Sciatic nerve (tissue), 2 donors: ENCODE measurements at places on chromosomes 2 and 18. TPM values are rescaled to one million over a fixed set of nuclear protein-coding genes. Genes with fewer than 3 reads are reported as not detected.

Gene MEX3C
- 31.9 TPM for total RNA-seq

Gene ASXL3
- total RNA-seq = 13.1 TPM

Gene SLC9A4
- not detected for total RNA-seq

Gene GCG
- not detected for total RNA-seq

Gene ZDBF2
- total RNA-seq = 23.8 TPM

Gene FAM228A
- total RNA-seq = 3.9 TPM

Gene CCDC102B
- total RNA-seq = 16.5 TPM

Gene HMSD
- total RNA-seq = 7.8 TPM

Gene QPCT
- 4.8 TPM for total RNA-seq

- DNase-seq = no peak
Measured at GRCh38 chr2:71937396-71937795, 210.3 kb downstream of the CYP26B1 start.

- DNase-seq = no peak
Measured at GRCh38 chr2:101440127-101440738, 34.7 kb downstream of the RFX8 start.

- DNase-seq = no peak
Measured at GRCh38 chr2:229261076-229261475, 10.0 kb downstream of the PID1 start.

- DNase-seq = no peak
Measured at GRCh38 chr2:118853129-118853640, 5.7 kb upstream of the EN1 start.

GRCh38 chr2:170341684-170342623, 164.0 kb downstream of the MYO3B start:
- DNase-seq = no peak

DNA sequence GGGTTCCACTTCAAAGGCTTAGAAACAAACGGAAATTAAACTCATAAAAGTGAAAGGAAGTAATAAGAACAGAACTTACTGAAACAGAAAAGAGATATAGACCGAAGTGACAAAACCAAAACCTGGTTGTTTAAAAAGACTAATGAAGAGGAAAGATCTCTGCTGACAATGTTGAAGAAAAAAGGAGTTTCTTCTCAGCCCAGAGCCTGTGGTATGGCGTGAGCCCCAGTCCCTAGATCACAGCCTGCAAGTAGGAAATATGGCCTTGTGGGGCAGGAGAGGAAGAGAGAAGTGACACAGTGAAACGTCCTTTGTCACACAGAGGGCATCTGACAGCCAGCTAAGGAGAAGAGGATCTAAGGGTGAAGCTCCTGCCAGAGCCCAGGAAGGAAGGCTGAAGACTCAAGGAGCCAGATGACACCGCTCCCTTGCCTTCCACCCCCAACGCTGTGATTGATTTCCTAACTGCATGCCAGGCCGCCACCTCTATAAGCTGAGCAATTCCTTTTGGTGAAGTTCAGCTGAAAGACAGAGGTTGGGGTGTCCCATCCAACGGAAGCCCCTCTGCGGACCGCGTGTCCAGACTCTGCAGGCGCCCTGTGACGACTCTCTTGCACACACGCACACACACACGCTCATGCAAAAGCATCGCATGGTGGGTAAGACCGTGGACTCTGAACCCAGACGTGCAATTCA, 141.1 kb downstream of the HDAC4 start:
- DNase-seq = peak; percentile 52

DNA sequence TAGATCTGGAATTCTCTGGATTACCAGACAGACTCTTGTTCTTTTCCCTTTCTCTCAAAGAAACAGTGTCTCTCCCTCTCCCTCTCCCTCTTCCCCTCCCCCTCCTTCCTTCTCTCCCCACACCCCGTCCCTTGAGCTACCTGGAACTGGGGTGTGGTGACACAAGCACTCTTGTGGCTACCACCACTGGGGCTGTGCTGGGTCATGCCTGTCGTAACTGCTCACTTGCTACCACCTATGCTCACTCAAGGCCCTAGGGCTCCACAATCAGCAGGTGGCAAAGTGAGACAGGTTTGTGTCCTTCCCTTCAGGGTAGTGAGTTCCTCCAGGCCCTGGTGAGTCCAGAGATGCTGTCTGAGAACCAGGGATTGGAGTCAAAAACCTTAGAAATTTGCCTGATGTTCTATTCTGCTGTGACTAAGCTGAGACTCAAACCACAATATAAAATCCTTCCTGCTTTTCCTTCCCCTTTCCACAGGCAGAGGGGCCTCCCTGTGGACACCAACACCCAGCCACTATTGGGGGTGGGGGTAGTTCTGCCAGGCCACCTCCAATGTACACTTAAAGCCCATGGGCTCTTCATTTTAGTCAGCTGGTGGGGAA, 70.8 kb downstream of the OXER1 start:
- DNase-seq = no peak

DNA sequence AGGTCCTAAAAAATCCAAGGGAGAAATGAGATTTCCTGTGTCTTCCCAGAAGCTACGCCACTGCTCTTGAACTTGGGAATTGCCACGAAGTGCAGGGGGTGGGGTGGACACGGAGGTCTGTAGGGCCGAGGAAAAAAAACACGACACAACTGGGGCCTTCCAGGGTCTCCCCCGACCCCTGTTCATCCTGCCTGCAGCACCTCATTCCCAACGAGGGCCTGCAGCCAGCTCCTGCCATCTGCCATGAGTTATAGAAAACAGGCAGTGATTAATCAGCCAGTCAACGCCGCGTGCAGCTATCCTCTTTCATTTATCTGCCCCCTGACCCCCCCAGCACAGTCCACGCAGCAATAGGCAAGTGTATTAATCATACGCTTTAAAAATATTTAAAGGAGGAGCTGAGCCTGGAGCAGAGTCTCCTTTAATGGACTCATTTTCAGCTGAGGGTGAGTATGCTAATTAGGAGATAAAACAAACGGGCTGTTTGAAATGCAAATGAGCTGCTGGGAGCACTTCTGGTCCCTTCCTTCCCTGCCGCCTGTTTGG, 209.9 kb downstream of the TFCP2L1 start:
- no peak for DNase-seq

DNA sequence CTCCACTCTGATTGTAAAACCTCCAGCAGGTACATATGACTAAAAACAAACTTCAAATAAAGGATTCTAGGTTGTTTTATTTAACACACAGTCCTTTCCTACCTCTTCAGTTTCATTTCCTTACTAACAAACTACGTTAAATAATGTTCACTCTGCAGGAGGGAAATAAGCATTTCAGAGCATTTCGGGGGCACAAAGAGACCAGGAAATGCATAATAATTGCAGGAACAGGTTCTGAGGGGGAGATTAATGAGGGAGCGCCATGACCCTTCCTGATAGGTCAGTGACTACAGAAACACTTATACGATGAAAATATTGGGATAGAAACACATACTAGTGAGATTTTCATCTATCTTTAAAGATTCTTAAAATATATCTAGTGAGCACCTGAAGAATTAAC, 416.6 kb downstream of the NRXN1 start:
- no peak for DNase-seq

- no peak for DNase-seq
Measured at GRCh38 chr2:219871351-219871750, 243.9 kb downstream of the SLC4A3 start.

DNA sequence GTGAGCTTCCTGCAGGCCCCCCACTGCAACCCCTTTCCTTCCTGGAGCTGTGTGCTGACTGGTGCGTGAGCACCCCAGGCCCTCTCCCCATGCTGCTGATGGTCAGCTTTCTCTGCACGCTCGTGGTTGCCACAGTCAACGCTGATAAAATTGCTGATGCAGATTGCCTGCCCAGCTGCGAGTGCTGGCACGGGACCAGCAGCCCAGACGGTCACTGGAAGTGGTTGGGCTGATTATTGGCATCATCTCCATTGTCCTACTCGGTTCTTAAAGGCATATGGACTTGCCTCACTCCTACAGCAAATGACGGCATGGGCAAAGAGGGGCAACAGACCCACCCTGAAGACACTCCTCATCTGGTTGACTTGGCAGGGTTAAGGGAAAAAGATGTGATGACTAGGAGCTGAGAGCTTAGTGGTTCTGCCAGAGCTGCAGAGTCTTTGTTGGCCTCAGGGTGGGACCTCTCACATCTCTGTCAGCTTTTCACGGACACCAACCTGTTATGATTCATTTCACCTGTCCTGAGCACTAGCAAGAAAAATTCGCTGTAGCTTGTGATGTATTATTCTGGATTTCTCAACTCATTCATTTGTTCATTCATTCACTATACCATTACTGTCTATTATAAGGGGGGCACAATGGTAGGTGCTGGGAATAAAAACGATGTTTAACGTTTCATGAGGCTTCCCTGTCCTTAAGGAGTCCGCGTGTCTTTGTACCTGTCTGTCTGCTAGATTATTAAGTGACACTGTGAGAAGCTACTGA, 38.4 kb downstream of the PAX8 start:
- DNase-seq = peak; percentile 92

DNA sequence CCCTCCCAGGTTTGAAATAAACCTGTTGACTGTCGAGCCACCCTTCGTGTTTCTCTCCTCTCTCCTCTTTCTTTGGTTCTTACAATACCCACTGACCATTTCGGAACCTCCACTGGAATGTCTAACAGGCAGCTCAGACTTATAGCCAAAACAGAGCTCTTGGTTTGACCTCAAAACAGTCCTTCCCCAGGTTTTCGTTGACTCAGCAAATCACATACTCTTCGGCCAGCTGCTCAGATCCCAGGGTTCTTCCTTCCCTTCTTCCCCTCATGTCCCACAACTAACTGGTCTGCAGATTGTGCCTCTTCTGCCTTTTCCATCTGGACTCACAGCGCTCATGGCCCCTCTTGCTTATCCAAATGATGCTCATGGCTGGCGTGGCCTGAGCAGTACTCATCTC, 4.7 kb downstream of the ARMC9 start:
- no peak for DNase-seq

GRCh38 chr18:37270038-37270665, 295.4 kb downstream of the CELF4 start:
- no peak for DNase-seq

DNA sequence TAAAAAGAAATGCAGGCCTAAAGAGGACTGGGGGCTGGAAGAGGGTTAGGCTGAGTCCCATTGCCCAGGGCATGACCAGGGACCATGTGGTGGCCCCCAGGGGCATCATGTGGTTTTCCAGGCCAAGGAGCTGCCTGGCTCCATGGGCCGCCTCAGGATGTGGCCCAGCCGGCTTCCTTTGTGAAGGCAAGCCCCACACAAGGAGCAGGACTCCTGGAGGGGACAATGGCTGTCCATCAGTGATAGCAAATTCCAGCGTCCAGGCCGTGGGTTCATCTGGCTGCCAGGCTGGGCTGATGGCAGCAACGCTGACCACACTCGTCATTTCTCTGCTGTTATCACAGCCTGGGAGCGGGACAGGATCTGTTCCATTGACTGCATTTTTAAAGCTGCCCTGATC, 82.5 kb downstream of the GBX2 start:
- DNase-seq = no peak

GRCh38 chr2:313991-314390, 26.1 kb upstream of the ALKAL2 start:
- no peak for DNase-seq

DNA sequence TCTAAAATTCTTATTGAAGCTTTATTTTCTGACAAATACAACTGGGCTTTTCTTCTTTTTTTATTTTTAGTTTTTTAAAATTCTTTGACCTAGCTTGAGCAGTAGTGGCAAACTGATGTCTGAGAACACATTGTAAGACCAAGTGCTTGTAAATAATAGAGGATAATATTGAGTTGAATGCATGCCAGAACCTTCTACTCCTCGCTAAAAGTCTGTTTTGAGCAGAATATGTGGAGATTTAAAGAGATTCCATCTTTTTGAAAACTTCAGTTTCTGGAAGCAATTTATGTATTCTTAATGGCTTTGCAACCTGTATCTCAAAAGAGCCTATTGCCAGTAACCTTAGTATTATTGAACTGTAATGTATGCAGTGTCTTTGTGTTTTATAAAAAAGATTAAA, 148.3 kb downstream of the KCNJ3 start:
- no peak for DNase-seq

DNA sequence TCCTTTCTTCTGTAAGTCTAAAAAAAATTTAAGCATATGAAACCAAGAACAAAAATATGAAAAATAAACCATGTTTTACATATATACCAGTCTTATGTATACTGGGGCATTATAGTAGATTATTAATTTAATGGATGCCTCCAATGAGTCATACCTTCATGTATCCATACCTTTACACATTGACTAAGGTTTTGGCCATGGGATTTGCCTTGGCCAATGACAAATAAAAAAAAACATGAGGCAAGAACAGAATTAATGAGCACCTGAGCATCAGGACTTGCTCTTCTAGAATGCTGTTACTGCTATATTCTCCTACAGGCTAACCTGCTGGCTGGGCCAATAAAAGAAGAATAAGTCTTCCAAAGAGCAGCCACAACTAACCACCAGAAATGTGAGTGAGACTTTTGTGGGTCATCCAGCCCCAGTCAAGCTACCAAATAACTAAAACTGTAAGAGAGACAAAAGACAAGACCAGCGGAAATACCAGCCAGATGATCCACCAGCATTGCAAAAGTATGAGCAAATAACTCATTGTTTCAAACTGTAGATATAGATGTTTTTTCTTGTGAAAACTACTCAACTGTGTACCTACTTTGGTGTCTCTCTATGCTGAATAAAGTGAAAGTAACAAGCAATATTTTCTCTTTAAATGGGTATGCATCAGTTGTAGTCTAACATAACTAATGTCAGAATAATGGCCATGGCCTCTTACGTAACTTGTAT, 749.6 kb upstream of the VRK2 start:
- no peak for DNase-seq

DNA sequence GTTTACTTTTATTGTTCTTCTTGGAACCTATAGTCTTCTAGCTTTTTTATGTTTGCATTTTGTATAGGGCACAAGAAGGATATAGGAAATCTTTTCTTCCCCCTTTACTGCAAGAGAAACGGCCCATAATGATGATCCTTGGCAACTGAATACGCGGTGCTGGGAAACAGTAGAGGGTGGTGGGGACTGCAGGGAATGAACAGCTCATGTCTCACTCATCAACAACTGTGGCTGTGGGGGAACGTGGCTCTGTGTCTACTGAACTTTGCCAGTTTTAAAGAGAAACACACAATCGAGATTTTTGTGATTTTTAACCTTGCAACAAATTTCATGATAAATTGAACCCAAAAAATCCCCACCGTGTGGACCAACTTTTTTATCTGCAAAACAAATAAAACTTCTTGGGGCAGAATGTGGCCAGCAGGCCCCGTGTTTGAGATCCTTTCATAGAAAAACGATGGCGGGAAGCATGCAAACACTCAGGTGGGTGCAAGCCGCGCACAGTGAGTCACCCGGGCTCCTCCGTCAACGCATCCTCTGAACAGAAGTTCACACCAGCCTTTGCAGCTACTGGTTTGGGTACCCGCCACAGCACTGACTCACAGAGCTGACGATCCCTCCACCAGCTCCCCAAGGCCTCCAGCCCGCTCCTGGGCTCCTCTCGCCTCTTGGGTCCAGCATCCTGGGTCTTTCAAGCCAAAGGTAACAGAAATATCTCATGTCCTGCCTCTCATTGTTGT, 149.3 kb downstream of the COL6A3 start:
- DNase-seq = no peak
